Endodermal cell (in vitro differentiated cells): ENCODE measurements at places on chromosomes 2 and 18. TPM values are rescaled to one million over a fixed set of nuclear protein-coding genes. Genes with fewer than 3 reads are reported as not detected.

The ANKRD29 gene
- 0.73 to 1.4 TPM in 2 of 3 replicates, not detected in the other for total RNA-seq

DNA sequence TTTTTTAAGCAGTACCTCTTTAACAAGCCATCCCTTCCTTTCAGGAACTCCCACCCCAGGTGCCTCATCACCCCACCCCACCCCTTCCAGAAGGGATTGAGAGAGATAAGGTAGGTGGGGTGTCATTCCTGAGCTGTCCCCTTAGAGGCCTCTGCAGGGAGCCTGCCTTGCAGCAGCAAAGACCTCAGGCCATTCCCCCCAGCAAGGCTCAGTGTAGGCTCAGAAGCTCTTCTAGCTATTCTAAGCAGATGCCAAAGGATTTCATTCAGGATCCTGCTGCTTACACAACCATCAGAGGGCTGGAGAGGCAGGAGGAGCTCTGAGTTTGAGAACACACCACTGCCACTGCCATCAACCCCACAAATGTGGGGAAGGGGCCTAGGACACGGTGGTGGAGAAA is 5.8 kb upstream of the FIGLA start:
- H3K4me3 ChIP-seq: no peak overlapping the region
- H3K27ac ChIP-seq: no peak overlapping the region
- H3K4me1 ChIP-seq: no peaks in the 10 kb centered on the region
- H3K36me3 ChIP-seq: no peaks in the 10 kb centered on the region
- peak; percentile 63 for DNase-seq

- DNase-seq: no peak
- H3K4me1 ChIP-seq: peaks cover 4% of the 10 kb centered on the region
- peaks cover 14% of the 10 kb centered on the region for H3K36me3 ChIP-seq
- no peaks in the 10 kb centered on the region for H3K27me3 ChIP-seq
Observed at GRCh38 chr18:8229787-8230186, 379.4 kb upstream of the RAB12 start.

DNA sequence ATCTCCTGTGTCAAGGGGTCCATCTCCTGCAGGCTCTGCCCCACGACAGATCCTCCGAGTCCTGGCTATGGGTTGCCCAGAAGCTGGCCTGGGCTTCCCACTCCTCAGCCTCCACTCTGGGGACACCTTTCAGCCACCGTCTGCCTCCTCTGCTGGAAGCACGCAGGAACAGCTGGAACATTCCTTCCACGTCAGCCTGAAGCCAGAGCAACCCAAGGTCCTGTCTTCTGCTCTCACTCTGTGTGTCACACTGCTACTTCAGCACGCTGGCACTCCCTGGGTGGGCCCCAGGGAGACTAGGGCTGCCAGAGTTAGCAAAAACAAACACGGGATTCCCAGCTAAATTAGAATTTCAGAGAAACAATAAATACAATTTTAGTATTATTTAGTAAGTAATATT is 148.8 kb downstream of the HRH4 start:
- H3K27ac ChIP-seq: no peak overlapping the region
- DNase-seq: no peak
- H3K36me3 ChIP-seq: no peaks in the 10 kb centered on the region
- no peaks in the 10 kb centered on the region for H3K4me1 ChIP-seq

- DNase-seq: no peak
- H3K27me3 ChIP-seq: no peaks in the 10 kb centered on the region
- H3K27ac ChIP-seq: no peak overlapping the region
- no peaks in the 10 kb centered on the region for H3K4me1 ChIP-seq
- no peak overlapping the region for H3K4me3 ChIP-seq
- H3K36me3 ChIP-seq: no peaks in the 10 kb centered on the region
Observed at GRCh38 chr18:65423776-65424175, 327.0 kb upstream of the CDH7 start.

The PDE6D gene
- 16.0 to 26.6 TPM (median 25.5 TPM) in 3 replicates for total RNA-seq

DNA sequence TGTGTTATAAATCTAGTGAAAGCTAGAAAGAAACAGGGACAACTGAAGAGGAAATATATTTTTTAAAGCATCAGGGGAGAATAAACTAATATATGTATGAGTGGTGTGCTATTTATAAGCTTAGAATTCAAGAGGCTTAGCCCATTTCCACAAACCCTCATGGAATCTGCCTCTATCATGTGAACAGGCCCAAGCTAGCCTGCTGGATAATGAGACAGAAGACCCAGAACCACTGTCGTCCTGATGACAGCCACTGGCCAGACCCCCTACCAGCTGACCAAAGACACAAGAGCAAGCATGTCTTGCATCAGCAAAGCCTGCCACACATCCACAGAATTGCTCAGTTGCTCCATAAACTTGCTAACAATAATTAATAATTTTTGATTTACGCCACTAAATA is 382.3 kb upstream of the NXPH2 start:
- peak; percentile 39 for DNase-seq
- no peaks in the 10 kb centered on the region for H3K36me3 ChIP-seq
- H3K27ac ChIP-seq: no peak overlapping the region
- H3K27me3 ChIP-seq: peaks cover 15% of the 10 kb centered on the region
- no peak overlapping the region for H3K4me3 ChIP-seq

The SULT1C2 gene
- 0.92 to 1.4 TPM (median 1.00 TPM) in 3 replicates for total RNA-seq

- H3K27me3 ChIP-seq: no peaks in the 10 kb centered on the region
- no peaks in the 10 kb centered on the region for H3K4me1 ChIP-seq
- H3K36me3 ChIP-seq: no peaks in the 10 kb centered on the region
- H3K27ac ChIP-seq: peak overlapping the region; percentile 87
- no peak for DNase-seq
Observed at GRCh38 chr2:67625178-67625577, 228.0 kb downstream of the ETAA1 start.

- H3K27ac ChIP-seq: no peak overlapping the region
- peaks cover 88% of the 10 kb centered on the region for H3K36me3 ChIP-seq
- H3K4me1 ChIP-seq: peaks cover 29% of the 10 kb centered on the region
- H3K4me3 ChIP-seq: no peak overlapping the region
Observed at GRCh38 chr18:6950641-6951040, 167.0 kb downstream of the LAMA1 start.

DNA sequence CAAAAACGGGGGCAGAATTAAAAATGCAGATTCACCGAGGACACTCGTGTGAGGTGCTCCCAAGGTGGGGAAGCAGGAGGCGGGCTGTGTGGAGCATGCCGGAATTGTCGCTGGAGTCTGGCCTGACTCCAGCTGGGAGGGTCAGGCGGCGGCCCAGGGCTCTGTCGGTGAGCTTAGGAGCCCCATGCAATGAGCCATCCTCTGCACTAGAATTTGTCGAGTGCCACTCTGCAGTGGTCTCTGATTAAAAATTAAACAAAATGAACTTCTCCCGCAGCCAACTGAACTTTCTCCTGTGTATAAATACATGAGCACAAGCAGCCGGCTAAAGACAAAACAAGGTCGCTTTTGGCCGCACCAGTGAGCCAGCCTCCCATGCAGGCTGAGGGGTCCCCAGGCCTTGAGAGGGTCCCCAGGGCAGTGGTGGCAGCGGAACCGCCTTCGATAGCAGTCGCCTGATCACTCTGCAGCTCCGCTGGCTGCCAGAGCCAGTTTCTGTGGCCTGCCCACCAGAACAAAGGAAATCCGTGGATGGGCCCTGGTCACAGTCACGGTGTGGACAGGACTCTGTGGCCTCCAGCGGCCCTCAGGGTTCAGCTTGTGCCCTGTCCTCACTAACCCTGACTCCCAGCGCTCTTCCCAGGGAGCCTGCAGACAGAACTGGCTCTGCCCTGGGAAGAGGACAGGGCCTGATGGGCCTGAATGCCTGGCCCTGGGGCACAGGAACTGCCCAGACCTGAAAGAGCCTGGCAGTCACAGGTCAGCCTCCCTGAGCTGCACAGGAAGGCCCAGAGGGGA is 201.3 kb downstream of the EIPR1 start:
- no peaks in the 10 kb centered on the region for H3K4me1 ChIP-seq
- no peak overlapping the region for H3K27ac ChIP-seq
- H3K4me3 ChIP-seq: no peak overlapping the region
